Stimulated activated naive CD4-positive, alpha-beta T cell treated with Interleukin-2 at 50 U/mL for 16 hours (primary cell): ENCODE measurements at places on chromosomes 2 and 18.

- no peak for DNase-seq
Measured at GRCh38 chr18:67276638-67277037, 239.9 kb downstream of the DSEL start.

DNA sequence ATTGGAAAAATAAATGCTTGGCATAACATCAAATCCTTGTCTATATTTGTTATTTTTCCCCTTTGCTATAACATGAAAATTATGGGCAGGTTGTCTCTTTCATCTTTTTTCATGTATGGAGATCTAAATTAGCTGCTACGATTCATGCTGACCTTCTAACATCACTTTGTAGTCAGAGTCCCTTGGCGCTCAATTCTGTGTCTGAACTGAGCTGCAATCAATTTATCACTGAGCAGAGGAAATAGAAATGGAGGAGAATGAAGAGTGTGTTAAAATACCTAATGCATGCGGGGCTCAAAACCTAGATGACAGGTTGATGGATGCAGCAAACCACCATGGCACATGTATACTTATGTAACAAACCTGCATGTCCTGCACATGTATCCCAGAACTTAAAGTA, 168.9 kb downstream of the CDH7 start:
- no peak for DNase-seq

GRCh38 chr2:3620834-3621233, 25.9 kb downstream of the COLEC11 start:
- no peak for DNase-seq

DNA sequence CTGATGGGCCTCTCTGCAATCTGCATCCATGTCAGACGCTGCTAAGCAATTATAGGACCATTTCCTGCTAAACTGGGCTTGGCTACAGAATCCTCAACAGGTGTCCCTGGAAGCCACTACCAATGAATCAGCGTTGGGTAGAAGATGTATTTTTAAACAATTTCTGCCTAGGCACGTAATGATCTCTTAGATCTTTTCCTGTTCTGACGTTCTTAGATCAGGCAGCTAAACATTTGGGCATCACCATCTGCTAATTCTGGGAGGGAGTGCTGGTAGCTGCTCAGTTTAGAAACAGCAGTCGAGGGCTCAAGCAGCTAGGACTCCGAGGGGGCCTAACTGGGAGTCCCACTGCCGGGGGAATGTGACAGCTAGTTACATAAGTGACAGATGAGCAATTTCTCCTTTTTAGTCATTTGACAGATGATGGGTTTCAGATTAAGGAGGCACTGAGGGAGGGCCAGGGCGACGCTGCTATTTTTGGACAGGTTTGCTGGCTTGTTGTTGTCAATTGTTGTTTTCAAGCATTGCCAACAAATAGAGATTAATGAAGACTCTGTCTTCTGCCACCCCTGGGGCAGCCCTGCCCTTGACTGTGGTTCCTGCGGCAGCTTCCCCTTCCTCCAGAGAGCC, 92.7 kb downstream of the MRO start:
- no peak for DNase-seq

DNA sequence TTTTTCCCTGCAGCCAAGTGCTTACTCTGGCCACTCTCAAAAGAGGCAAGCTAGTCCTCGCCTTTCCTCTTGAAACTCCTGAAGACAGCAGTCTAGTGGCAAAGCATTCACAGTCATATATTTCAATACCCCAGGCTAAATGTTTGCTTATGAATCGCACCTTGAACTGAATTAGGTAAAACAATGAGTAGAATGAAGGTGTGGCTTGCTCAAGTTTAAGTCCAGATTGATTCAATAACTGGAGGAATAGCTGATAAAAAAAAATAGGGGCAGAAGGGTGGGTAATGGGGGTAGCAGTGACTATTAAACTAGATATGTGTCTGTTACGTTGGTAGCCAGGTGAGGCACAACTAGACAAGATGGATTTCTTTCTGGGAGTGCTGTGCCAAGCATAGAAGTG, 88.2 kb upstream of the EPB41L3 start:
- DNase-seq = no peak

GRCh38 chr2:168633895-168634294, 168.5 kb upstream of the NOSTRIN start:
- DNase-seq = no peak

DNA sequence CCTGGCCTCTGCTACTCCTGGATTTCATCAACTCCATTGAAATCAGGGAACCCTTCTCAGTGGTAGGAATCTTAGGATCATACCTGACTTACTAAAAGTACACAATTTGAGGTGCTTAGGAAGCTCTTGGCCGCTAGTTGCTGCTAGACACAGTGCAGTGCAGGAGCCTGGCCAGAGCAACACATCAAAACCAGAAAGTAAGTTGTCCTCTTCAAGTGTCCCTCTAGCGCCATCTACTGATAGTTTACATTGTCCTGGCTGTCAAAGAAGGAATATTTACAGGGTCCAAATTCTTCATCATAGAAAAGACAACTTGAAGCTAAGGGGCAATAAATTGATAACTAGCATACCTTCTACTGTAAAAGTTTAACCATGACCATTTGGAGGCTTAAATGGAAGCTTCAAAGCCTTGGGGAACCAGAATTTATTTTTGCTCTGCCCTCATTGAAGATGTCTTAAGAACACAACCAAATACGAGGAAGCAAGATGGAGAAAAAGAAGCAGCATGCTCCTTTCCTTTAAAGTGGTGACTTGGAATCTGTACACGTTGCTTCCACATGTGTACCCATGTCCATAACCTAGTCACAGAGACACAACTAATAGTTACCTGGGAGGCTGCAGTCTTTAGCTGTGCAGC, 889.1 kb upstream of the GCFC2 start:
- no peak for DNase-seq

- DNase-seq = no peak
Measured at GRCh38 chr2:88027697-88028389, 11.5 kb upstream of the RNU2-63P start.

- DNase-seq = no peak
Measured at GRCh38 chr2:171858397-171858958, 35.6 kb downstream of the SLC25A12 start.

GRCh38 chr18:40962784-40963183, 992.2 kb upstream of the PIK3C3 start:
- no peak for DNase-seq

DNA sequence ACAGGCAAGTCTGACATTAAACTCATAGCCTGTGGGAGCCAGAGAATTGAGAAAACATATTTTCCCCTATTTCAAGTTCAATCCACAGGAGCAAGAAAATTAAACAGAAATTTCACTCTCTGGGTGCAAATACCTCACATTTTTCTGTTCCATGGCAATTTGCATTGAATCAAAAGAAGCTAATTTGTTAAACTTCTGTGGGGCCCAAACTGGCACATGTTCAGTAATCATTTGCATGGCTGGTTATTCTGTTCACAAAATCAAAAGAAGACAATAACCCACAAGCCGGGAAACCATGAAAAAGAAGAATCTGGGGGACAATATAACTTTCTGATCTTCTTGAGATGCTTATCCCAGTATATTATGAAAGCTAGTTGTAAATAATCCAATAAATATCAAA, 363.1 kb downstream of the LRP1B start:
- no peak for DNase-seq

- no peak for DNase-seq
Measured at GRCh38 chr2:37390777-37391176, 46.3 kb downstream of the QPCT start.

GRCh38 chr18:23871410-23871809, 143.1 kb upstream of the TTC39C start:
- DNase-seq = peak; percentile 32

GRCh38 chr2:125572660-125573059, 1083.3 kb upstream of the GYPC start:
- no peak for DNase-seq

DNA sequence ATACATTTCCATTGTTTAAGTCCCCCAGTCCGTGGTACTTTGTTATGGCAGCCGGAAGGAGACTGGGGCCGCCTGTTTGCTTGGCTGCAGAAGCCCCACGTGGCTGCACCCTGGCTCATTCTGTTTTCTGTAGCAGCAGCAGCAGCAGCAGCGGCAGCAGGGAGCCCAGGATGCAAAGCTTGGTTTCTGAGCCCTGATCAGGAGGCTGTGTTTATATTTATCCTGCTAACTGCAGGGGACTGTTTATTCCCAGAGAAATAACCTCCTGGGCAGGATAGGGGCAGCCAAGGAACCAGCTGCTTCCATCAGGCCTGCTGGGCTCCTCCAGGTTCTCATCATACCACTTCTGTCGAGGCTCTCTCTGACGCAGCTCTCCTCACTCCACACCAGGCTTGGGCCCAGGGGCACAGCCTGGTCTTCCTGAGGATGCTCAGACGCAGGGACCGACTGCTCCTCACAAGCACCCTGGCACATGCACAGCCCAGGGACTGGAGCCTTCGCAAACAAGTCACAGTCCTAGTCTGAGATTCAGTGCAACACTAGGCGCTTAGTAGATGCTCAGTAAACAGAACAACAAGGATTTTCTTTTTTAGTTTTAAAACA, 139.0 kb downstream of the MSH2 start:
- no peak for DNase-seq

- DNase-seq = no peak
Measured at GRCh38 chr2:163682695-163683094, 53.1 kb downstream of the FIGN start.

GRCh38 chr18:63890237-63890949, 2.9 kb downstream of the SERPINB2 start:
- DNase-seq = no peak

- no peak for DNase-seq
Measured at GRCh38 chr18:52567360-52567759, 227.4 kb downstream of the DCC start.

GRCh38 chr2:133633881-133634409, 65.7 kb upstream of the NCKAP5 start:
- DNase-seq = no peak

- no peak for DNase-seq
Measured at GRCh38 chr2:115738111-115738510, 1295.7 kb downstream of the DPP10 start.

- no peak for DNase-seq
Measured at GRCh38 chr2:134366359-134366758, 112.5 kb downstream of the MGAT5 start.

GRCh38 chr2:28600181-28600580, 104.3 kb downstream of the PLB1 start:
- no peak for DNase-seq

DNA sequence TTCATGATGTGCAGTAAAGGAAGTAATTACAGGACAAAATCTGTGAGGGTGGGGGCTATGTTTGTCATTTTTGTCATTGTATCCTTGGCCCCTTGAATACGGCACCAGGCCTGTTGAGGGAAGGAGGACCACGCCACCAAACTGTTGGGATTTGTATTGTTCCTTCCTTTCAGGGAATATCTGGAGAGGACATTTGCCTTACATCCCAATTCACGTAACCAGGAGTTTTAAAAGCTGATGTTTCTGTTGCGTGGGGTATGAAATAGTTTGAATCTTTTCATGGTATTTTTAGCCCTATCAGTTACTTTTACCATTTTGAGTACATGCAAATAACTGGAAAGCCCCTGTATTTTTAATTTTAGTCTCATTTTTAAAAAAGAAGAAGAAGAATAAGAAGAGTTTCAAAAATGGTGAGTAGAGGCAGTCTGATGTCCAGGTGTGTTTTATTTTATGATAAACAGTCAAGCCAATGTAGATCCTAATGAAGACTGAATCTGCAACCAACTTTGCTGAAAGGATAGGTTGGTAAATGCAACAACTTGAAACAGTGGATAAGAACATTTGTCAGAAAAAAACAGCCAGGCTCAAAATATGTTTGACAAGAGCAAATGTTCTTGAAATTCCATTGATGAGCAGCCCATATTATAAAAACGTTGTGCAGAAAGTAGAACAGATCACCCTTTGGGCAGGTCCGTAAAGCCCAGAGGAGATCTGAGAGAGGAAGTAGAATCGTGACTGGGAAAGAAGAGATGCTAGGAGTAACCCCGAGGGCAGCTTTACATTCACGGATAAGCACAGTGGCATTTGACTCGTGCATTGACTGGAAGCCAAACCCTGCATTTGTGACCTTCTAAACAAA, 54.5 kb downstream of the RASGRP3 start:
- DNase-seq = no peak

- no peak for DNase-seq
Measured at GRCh38 chr2:203918839-203919238, 17.7 kb upstream of the ICOS start.

GRCh38 chr2:194252127-194252526, 1404.9 kb upstream of the SLC39A10 start:
- DNase-seq = no peak
